ENCODE measurements at places on chromosomes 1 and 21. TPM values are rescaled to one million over a fixed set of nuclear protein-coding genes. Genes with fewer than 3 reads are reported as not detected.

The ZNF593OS gene
- polyA plus RNA-seq: 1.0 TPM

The AGO4 gene
- 20.9 TPM for polyA plus RNA-seq

The MASP2 gene
- polyA plus RNA-seq: 9.6 TPM

The HAO2 gene
- polyA plus RNA-seq: 75.5 TPM

The CD244 gene
- 0.20 TPM for polyA plus RNA-seq

The PDZK1 gene
- 186 TPM for polyA plus RNA-seq

The VAMP4 gene
- 18.2 TPM for polyA plus RNA-seq

The COL18A1 gene
- 232 TPM for polyA plus RNA-seq

The PCP4L1 gene
- 1.7 TPM for polyA plus RNA-seq

The TIPRL gene
- polyA plus RNA-seq: 49.7 TPM

The TARS2 gene
- 23.1 TPM for polyA plus RNA-seq

The CFAP57 gene
- 4.0 TPM for polyA plus RNA-seq

The TNFRSF14 gene
- 20.9 TPM for polyA plus RNA-seq

The ATAD3C gene
- 5.5 TPM for polyA plus RNA-seq

The DBT gene
- polyA plus RNA-seq: 20.2 TPM

The FCGR3A gene
- 1.6 TPM for polyA plus RNA-seq

The FCGR2B gene
- 0.56 TPM for polyA plus RNA-seq

The KRTAP19-1 gene
- not detected for polyA plus RNA-seq

The FCRL2 gene
- polyA plus RNA-seq: 0.11 TPM

The TPTE gene
- not detected for polyA plus RNA-seq

The INSRR gene
- polyA plus RNA-seq: 2.6 TPM

The ETNK2 gene
- 22.8 TPM for polyA plus RNA-seq

The GBP4 gene
- 11.2 TPM for polyA plus RNA-seq

The TMEM200B gene
- 16.1 TPM for polyA plus RNA-seq

The PRAMEF2 gene
- polyA plus RNA-seq: not detected

The NUP210L gene
- polyA plus RNA-seq: 0.18 TPM

The VSIG8 gene
- 0.30 TPM for polyA plus RNA-seq

The RIMKLA gene
- polyA plus RNA-seq: 0.92 TPM

The C1orf185 gene
- not detected for polyA plus RNA-seq

The KRTAP20-4 gene
- not detected for polyA plus RNA-seq

The KCNE2 gene
- 0.92 TPM for polyA plus RNA-seq

The TIE1 gene
- 55.4 TPM for polyA plus RNA-seq

The ACOT11 gene
- polyA plus RNA-seq: 17.2 TPM
